ENCODE measurements at places on chromosomes 5 and 9.

- DNase-seq, result no peak
Measured at GRCh38 chr5:60738461-60738860, 38.5 kb upstream of the DEPDC1B start.

DNA sequence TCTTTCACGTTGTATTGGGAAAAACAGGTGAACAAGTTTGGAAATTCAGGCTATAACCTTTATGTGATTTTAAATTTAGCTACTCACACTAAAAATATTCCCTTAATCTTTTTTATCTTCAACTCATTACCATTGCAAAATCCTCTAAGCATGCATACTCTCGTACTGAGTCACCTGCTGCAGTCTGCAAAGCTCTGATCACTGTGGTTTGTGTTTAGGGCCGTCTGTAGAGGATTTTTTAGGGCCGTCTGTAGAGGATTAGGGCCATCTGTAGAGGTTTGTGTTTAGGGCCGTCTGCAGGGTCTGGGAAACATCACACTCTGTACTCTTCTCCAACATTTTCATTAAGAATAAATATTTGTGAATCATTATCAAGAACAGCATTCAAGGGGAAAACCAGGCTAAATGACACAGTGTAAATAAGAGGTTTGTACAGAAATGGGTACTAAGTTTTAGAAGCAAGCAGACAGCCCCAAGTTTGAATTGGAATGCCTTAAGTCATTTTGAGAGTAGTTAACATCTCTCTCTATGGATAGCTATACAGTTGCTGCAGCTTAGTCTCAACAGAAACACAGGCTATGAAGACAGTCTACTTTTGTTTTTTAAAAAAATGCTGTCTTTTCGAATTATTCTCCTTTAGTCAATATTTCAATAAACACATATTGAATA lies 155.0 kb upstream of the TSLP start:
- DNase-seq, result no peak

GRCh38 chr9:137052998-137053943 lies 590 bp downstream of the ENTPD2 start:
- no peak for DNase-seq

GRCh38 chr9:78462611-78463010 lies 165.7 kb downstream of the PSAT1 start:
- no peak for DNase-seq

DNA sequence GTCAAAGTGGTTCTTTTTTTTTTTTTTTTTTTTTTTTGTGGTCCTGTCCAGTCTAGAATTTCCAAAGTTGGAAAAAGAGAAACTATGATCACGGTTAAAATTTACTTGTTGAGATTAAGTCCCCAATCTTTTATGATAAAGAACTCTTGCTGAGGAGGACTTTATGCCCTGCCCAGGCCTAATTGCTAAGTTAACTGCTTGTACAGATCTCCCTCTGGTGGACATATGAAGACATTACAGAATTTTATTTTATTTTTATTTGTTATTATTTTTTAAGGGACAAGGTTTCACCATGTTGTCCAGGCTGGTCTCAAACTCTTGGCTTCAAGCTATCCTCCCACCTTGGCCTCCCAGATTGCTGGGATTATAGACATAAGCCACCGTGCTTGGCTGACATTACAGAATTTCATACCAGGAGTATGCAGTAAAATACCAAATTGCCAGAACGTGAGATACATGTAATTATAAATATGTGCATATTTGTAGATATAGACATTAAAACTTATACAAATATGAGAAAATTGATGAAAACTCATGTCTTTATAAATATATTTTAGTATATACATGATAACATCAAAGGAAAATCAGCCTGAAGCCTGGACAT lies 91.2 kb downstream of the RFK start:
- DNase-seq, result no peak

GRCh38 chr9:136939996-136940525 lies 4.5 kb downstream of the FBXW5 start:
- no peak for DNase-seq

DNA sequence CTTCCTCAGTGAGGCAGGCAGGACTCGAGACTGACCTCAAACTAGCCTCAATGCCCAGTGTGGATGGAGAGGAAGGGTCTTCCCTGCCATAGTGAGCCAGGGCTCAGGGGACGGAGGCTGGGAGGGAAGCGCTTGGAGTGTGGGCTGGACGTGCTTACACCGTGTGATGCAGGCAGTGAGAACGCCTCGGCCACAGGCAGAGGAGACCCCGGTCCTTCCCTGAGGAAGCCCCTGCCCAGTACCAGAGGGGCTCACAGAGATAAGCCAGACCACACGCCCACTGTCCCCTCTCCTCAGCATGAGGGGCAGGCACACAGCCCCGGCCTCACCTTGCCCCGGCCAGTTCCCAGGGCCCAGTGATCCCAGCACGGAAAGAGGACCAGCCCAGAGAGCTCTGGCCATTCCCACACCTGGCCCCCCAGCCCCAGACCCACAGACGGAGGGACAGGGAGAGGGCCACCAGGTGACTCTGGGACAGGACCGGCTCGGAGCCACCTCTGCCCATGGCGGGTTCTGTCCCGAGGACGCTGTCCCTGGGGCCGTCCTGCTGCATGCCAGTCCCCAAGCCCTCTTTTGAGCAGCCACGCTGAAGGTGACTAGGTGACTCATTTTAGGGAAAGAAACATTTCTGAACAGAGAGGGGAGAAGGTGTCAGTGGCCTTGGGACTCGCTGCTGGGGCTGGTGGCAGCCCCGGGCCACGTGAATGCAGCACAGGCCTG lies 6.0 kb upstream of the NSMF start:
- DNase-seq, result no peak

GRCh38 chr5:41641621-41642020 lies 131.2 kb upstream of the PLCXD3 start:
- DNase-seq, result no peak

GRCh38 chr9:101063192-101063591 lies 34.7 kb downstream of the PLPPR1 start:
- DNase-seq, result no peak

DNA sequence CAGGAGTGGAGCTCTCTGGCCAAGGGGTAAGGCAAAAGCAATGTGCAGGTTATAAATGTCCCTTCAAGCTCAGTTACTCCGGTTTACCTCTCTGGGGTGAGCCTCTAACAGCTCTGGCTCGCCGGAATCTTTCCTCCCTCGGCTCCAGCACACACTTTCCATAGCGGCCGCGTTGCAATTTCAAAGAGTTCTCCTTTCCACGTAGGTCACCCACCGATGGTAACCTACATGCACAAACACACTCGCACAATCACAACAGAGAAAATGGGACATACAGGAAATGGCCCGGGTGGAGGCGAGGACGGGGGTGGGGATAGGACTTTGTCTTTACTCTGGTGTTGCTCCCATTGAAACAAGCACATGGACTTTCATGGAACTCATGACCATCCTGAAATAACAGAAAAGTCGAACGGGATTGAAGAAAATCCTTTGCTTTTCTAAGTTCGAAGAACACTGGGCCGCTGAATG lies 1.2 kb downstream of the LHFPL2 start:
- no peak for DNase-seq

- DNase-seq, result no peak
Measured at GRCh38 chr5:96641368-96642280, 20.6 kb upstream of the CAST start.

- DNase-seq, result no peak
Measured at GRCh38 chr9:94082956-94083355, 1.3 kb upstream of the PTPDC1 start.

DNA sequence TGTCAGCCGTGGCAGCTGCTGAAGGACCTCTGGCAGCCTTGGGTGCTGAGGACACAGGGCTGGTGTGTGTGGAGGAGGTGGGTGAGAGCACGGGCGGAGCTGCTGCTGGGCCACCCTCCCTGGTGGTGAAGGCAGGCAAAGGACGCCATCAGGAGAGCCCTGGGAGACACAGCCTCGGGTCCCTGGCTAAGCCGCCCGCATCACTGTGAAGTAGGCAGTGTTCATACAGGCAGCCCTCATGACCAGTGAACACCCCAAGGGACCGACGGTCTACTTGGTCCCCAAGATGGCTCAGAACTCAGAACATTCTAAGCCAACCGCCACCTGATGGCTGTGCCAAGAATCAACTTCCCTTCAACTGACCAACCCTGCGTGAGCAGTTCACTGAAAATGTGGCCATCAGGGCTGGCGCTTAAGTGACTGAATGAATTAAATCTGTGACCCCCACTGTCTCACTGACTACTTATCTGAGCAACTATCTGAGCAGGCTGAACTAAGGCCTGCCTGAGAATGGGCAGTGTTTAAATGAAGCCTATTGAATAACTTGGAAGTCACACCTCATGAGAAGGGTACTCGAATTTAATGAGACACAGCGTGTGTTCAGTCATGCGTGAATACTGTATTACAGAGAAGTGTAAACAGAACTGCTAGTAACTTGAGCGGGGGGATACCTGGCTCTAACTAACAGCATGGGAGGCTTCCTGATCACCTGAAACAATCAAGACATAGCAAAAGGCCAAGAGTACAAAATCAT lies 54.7 kb upstream of the SIMC1 start:
- DNase-seq, result no peak

- DNase-seq, result no peak
Measured at GRCh38 chr5:122515709-122516431, 203.8 kb downstream of the SNCAIP start.

DNA sequence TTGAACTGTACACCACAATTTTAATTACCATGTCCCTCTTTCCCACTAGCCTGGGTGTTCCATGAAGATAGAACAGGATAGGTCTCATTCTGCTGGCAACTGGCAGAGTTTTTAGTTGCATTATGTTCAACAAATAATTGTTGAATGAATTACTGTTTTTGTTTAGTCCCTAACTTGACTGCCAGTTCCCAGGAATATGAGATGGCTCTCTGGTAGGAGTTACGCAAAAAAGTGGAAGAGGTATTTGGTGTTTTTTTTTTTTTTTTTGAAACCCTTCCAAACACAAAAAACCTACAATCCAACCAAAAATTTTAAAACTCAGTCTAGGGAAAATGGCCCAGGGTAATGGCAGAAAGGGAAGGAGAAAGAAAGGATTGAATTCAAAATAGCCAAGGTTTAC lies 153.6 kb downstream of the GNAQ start:
- no peak for DNase-seq

- no peak for DNase-seq
Measured at GRCh38 chr9:22446589-22446949, at the start of gene DMRTA1. DMRTA1 (plus strand) TSS chr9:22446824; CDS start chr9:22447066, 242 bp downstream.

GRCh38 chr9:113649054-113649453 lies 185.5 kb downstream of the RGS3 start:
- DNase-seq, result no peak

DNA sequence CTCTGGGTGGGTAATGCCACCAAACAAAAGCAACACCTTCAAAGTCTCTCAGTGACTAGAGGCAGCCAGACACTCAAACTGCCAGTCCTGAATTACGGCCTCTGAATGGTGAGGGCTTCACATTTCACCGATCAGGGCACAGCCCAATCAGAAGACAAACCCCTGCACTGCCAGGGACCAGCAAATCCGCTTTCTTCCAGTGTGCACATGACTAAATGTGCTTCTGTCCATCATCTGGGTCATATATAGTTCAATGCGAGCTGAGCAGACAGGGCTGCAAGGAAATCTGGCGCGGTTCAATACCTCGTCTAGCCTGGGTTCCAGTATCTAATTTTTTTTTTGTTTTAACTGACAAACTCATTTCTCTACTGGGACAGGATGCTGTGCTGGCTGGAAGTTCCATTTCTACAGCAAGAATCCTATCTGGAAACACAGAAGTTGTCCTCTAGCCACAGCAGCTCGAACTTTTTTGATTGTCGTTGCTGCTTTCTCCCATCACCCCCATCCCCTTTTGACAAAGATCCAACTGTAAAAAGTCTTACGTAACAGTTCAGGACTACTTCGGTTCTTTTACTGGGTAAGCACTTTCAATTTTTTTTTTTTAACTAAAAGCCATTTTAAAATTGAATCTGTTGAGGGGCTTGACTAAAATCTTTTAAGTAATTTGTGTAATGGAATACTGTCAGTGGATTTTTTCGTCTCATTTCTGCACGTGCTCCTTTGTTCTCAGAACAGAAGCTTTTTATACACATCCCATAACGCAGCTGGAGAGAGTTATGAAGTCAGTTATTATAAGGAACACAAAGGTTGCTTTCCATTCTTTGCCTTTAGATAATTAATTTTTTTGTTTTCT lies 112.7 kb downstream of the NR6A1 start:
- DNase-seq, result no peak

GRCh38 chr9:114958021-114958843 lies 27.8 kb upstream of the TNFSF8 start:
- DNase-seq, result peak; percentile 0

DNA sequence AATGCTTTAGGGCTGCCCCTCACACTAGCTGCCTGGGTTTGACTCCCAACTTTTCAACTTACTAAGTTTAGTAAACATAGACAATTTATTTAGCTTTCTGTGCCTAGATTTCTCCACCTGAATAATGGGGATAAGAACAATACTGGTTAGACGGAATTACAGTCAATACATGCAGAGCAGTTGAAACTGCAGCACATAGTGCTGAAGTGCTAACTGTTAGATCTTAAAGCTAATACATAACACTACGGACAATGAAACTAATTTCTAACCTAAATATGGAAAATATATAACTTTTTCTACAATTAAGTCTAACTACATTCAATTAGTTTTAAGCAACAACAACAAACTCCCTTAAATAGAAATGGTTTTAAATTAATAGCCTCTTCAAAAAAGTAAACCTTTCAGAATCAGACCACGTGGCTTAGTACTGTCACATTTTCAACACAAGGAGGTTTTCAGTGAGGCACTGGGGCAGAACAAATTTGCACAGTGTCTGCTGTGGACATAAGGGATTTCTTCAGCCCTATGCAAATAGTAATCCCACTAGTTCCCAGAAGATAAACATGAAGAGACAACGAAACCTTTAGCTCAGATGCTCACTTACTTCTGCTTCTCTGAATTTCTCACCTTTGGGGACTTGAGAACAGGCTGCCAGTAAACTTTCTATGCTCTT lies 293.4 kb downstream of the EDIL3 start:
- DNase-seq, result no peak

- DNase-seq, result no peak
Measured at GRCh38 chr5:178338750-178339144, 106.1 kb upstream of the PHYKPL start.

DNA sequence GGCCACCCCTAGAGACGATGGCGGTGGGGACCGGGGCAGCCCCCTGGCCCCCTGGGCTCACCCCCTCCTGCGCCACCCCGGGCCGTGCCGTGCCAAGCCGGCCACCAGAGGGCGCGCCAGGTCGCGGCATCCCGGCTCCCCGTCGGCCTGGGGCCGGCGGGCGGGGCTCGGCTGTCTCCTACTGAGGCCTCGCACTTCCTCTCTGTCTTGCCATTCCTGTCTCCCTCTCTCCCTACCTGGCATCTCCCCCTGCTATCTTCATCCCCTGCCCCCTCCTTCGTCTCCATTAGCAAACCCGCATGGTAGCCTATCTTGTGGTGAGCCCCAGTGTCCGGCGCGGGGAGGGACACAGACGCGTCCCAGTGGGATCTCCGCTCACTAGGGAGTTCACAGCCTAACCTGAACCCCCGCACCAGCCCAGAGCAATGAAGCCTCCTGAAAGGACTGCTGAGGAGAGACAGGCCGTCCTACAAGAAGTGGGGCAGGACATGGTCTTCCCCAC lies 29.8 kb upstream of the FABP6 start:
- DNase-seq, result peak; percentile 56

DNA sequence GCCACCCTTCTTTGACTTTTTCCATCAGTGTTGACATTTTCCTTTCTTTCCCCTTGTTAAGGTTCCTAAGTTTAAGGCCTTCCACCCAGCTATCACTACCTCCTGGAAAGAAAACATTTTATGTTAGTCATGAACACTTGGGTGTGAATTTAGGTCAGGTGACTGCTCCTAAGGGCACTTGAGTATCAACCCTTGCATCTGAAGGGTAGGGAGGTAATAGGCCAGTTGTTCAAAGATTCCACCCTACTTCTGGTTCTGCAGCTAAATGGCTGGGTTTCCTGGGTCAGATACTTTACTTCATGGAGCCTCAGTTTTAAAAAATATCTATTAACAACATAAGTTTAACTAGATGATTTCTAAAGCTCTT lies 49.1 kb upstream of the OSMR start:
- DNase-seq, result no peak

Data from activated effector memory CD4-positive, alpha-beta T cell treated with Interleukin-2 at 50 U/mL for 16 hours (primary cell).